ENCODE measurements at places on chromosomes 7 and 10.

- DNase-seq, result no peak
These were observed 1003.7 kb downstream of the LRMDA start for GRCh38 chr10:76435157-76435556.

DNA sequence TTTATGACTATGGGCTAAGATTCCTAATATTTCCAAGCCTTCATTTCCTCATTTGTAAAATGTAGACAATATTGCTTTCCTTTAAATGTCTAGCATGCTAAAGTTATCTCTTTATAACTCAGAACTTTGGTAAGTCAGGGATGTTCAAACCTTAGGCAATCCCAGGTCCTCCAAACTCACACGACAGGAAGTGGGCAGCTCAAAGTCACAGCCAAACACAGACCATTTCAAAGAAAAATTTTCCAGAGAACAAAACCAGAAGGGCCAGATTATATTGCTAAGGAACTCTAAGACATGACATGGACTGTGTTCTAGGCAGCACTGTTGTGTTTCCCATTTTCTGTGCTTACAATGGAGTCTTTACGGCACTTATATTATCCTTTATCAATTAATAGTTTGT is 87.8 kb upstream of the DYNC1I1 start:
- no peak for DNase-seq

- no peak for DNase-seq
These were observed 51.9 kb upstream of the PIK3AP1 start for GRCh38 chr10:96772196-96772595.

- DNase-seq, result no peak
These were observed 24.3 kb upstream of the KCNIP2 start for GRCh38 chr10:101867931-101868330.

- no peak for DNase-seq
These were observed 204.6 kb upstream of the FOXP2 start for GRCh38 chr7:114209968-114210367.

- no peak for DNase-seq
These were observed 19.8 kb downstream of the DNAJB12 start for GRCh38 chr10:72334825-72335393.

DNA sequence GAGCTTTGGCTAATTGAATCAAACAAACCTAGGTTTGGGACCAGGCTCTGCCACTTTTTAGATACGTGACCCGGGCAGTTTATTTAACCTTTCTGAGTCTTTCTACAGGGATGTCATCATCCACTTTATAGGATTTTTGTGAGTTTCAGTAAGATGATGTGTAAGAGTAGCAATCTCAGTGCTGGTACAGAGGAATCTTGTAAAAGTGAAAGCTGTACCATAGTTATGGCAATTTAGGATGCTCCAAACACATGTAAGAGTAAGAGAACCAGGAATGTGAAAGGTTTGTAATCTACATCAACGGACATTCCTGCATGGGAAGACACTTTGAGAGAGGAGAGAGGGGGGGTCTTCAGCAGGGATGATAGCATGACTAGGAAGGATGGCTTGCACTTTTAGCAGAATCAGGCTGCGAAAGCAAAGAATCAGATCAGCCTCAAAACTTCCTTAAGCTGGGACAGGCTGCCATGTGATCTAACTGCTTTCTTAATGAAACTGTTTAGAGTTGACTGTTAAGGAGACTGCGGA is 968 bp downstream of the NOLC1 start:
- no peak for DNase-seq

All from HEK293T (cell line).